ENCODE measurements at places on chromosomes 1 and 21.
A peak's percentile ranks its signal among the peaks of the same experiment; 100 is the strongest.

GRCh38 chr1:31373056-31373896 lies at the start of gene FABP3:
TSS of gene FABP3 (minus strand) at chr1:31373076. CDS start at chr1:31373014, 62 bp downstream.
- DNase-seq = peak; percentile 28

- DNase-seq = no peak
Measured at GRCh38 chr1:225179686-225180085, 248.2 kb downstream of the LBR start.

DNA sequence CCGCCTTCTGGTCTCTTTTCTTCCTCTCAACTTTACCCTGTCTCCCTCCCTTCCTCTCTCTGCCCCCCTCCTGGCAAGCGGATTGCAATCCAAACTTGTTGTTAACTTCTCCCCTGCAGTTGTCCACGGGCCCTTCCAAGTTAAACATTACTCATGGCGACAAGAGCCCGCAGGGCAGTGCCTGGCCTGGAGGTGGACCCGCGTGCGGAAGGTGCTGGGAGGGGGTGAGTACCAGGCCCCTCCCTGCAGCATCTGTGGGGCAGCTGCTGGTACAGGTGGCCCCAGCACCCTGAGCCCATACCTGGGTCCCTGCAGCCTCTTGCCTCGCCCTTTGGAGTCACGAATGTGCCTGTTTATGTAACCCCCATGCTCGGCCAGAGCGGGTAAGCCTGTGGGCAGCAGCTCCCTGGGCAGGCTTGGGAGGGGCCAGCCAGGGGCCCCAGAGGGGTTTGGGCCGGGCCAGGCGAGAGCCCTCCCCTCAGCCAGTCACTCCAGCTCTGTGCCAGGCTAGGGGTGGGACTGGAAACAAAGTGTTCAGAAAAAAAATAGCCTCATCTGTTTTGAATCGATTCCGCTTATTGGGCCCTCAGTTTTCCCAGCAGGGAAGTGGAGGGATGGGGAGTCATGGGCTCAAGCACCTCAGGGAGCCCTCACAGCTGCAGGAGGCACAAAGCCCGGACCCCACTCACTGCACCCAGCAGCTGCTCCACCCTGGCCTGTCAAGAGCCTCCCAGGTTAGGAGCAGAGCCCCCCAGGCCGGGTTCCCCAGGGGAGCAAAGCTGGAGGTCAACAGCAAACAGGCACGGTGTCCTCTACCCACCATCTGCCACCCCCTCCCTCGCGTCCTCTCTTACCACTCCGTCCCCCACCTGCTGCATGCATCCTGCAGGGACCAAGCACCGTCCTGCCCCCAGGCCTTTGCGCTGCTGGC lies 14.0 kb upstream of the FAAP20 start:
- no peak for DNase-seq

DNA sequence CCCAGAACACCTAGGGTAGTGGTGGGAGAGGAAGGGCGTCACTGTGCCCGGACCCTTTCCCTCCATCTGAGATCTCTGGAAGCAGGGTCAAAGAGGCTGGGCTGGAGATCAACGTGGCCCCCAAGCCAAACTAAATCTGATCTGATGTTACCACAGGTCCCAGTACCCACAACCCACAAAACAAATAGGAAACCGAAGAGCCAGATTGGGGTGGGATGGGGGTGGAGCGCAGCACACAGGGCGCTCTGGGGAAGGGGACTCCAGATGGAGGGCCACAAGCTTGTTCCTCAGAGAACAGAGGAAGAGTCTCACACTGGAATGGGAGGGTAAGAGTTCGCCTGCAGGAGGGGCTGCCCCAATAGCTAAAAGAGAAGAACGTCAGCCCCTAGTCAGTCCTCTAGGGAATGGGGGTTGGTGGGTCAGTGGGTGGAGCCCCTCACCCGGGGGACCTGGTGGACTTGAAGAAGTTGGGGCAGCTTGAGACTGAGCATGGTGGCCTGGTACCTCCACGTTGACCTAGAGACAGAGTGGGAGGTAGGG lies 1.5 kb downstream of the PAQR6 start:
- no peak for DNase-seq

GRCh38 chr1:119006406-119007279 lies 18.5 kb upstream of the TBX15 start:
- DNase-seq = no peak

GRCh38 chr1:230824919-230825721 lies 43.2 kb downstream of the C1orf198 start:
- DNase-seq = no peak

- no peak for DNase-seq
Measured at GRCh38 chr1:9459816-9460407, 79.4 kb upstream of the SLC25A33 start.

- no peak for DNase-seq
Measured at GRCh38 chr1:17472814-17473213, 33.3 kb upstream of the RCC2 start.

- DNase-seq = no peak
Measured at GRCh38 chr1:39130325-39130724, 74.2 kb upstream of the MACF1 start.

DNA sequence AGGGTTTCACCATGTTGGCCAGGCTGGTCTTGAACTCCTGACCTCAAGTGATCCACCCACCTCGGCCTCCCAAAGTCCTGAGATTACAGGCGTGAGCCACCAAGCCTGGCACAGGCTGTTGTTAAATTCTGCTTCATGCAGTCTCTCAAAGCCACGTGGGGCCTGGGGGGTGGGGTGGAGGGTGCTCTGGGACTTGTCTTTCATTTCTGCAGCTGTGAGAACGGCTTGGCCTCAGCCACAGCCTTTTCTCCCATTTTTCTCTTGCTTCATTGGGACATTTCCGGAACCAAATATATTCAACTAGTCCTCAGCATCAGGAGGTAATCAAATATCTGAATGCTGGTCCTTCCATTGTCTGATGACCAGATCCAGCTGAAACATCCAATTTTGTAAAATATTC lies 27.6 kb upstream of the KCNE2 start:
- DNase-seq = no peak

GRCh38 chr1:43802356-43802980 lies 95.1 kb downstream of the ST3GAL3 start:
- no peak for DNase-seq

- DNase-seq = no peak
Measured at GRCh38 chr1:168794057-168794456, 65.1 kb upstream of the DPT start.

DNA sequence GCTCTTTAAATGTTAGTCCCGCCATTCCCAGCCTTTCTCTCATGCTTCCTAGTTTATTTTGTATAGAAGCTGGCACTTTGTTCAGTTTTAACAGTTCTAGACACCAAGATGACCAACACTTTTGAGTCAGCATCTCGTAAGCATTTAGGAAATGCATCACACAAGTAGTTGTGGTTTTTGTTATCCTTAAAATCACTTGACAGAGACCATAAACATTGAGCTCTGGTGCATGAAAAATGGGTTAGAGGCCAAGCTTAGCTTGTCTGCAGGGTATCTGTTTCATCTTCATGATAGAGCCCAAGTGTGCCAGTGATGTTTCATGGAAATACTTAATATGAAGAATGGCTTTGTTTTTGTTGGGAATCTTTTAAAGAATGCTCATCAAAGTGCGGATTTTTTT lies 159.7 kb downstream of the DISP1 start:
- DNase-seq = no peak

- no peak for DNase-seq
Measured at GRCh38 chr1:46064708-46065107, 67.7 kb downstream of the PIK3R3 start.

DNA sequence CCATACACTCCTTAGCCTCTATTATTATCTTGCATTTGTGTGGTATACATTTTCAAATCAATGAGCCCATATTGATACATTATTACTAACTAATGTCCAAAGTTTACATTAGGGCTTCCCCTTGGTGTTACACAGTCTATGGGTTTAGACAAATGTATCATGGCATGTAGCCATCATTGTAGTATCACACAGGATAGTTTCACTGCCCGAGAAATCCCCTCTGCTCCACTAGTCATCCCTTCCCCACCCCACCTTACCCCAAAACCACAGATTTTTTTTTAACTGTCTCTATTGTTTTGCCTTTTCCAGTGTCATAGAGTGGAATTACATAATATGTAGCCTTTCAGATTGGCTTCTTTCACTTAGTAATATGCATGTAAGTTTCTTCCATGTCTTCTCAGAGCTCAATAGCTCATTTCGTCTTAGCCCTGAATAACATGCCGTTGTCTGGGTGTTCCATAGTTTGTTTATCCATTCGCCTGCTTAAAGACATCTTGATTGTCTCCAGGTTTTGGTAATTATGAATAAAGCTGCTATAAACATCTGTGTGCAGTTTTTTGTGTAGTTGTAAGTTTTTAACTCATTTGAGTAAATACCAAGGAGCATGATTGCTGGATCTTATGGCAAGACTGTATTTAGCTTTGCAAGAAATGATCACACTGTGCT lies 86.4 kb upstream of the LYST start:
- DNase-seq = no peak

GRCh38 chr21:34813266-34813894 lies 144.6 kb downstream of the CLIC6 start:
- no peak for DNase-seq

DNA sequence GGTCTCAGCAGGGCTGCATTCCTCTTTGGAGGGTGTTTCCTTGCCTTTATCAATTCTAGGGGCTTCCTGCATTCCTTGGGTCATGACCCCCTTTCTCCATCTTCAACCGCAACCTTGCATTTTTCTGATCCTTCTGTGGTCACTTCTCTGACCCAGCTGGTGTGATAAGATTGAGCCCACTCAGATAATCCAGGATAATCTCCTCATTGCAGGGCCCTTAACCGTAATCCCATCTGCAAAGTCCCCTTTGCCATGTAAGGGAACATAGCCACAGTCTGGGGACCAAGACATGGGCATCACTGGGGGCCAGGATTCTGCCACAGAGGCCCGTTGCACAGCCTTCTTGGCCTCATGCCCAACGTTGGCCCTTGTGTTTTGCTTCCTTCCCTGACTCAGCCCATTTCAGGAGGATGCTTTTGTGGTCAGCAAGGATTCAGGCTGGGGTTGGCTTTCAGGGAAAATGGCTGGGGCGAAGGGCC lies 35.0 kb upstream of the IL19 start:
- no peak for DNase-seq

GRCh38 chr1:222620566-222620965 lies 2.7 kb downstream of the MIA3 start:
- DNase-seq = no peak

GRCh38 chr1:228861832-228862180 lies 126.5 kb downstream of the RHOU start:
- no peak for DNase-seq

DNA sequence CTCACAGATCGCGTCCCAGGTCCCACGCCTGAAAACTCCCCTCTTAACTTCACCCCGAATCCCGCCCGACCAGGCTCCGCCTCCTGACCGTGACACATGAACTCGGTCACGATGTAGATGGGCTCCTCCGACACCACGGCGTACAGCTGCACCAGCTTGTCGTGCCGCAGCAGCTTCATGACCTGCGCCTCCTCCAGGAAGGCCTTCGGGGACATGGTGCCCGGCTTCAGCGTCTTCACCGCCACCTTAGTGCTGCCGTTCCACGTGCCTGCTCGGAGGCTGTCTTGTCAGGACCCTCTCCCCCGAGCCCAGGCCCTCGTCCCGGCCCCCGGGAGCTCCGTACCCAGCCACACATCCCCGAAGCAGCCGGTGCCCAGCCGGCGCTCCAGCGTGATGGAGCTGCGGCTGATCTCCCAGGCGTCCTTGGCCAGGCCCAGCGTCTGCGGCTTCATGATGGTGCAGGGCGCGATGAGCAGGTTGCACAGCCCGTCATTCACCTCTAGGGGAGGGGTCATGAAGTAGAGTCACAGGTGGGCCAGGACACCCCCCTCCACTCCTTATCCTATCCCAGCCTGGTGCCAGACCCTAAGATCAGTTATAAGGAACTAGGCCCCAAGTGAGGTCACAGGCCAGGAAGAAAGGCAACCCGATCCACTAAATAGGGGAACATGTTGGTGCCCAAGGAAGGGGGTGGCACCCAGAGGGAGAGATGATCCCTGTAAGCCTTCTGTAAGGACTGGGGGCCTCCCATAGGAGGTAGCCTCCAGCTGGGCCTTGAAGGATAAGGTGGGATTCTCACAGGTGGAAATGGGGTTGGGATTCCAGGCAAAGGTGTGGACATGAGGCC lies 11.6 kb upstream of the AHDC1 start:
- DNase-seq = no peak

DNA sequence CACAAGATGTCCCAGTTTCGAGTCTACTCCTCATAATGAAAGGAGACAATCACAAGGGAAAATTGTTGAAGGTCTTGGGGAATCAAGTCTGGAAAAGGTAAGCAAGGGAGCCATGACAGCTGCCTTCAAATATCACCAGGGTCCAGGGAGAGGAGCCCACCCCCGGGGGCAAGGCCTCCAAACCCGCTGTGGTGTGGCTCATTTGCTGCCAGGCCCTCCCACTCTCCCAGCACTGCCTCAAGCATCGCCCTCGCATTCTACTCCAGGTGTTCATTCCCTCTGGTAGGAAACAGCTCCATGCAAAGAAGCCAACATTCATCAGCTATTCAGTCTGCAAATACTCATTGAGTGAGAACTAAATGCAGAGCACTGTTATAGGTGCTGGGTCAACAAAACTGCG lies 8.6 kb downstream of the S100A9 start:
- DNase-seq = no peak

- DNase-seq = peak; percentile 58
Measured at GRCh38 chr1:26161415-26162219, 2.7 kb downstream of the FAM110D start.

DNA sequence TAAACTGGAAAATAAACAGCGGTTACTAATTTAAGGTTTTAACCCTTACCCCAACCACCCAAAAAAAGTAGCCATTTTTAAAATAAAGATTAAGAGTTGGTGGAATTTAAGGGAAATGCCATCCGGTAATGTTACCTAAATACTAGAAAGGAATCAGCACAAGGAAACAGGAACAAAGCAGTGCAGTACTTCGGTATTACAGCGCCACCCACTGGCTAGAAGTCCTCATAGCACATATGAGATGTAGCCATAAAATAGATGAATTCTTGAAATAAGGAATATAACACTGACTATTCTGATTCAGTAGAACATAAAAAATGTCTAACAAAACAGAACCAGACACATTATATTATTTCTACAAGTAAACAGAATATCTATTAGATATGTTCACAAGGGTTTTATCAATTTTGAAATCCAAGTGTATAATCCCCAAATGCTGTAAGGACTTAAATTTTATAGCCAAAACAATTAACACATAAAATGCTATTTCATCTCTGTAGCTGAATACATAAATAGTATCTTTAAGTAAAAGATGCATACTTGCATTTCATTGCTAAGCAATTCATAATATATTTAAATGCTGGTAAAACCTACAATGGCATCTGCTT lies 58.8 kb downstream of the FRRS1 start:
- DNase-seq = peak; percentile 52

- DNase-seq = no peak
Measured at GRCh38 chr1:24986372-24986965, 56.4 kb upstream of the RUNX3 start.

GRCh38 chr1:169697755-169698154 lies 13.7 kb downstream of the SELL start:
- no peak for DNase-seq

DNA sequence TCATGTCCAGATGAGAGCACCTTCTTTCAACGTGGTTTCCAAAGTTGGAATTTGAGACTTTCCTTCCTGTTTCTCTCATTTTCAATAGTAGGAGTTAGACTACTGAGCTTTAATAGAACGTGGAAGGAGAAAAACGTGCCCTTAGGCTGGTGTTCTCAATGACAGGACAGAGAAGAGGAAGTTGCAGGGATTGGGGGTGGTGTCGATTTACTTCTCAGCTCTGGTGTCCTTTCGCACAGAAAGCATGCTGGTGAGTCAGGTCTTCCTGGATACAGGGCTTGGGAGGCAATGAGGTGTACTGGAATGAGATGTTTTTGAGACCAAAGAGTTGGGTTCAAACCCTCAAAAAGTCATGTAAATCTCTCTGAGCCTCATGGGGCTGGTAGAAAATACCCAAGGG lies 67.1 kb downstream of the HIVEP3 start:
- DNase-seq = no peak

Data from T-helper 2 cell (primary cell).